ENCODE measurements at places on chromosomes 6 and 20. TPM values are rescaled to one million over a fixed set of nuclear protein-coding genes. Genes with fewer than 3 reads are reported as not detected.

Gene ADA
- 4.5 TPM for polyA plus RNA-seq

Gene ABHD16B
- polyA plus RNA-seq: not detected

Gene BTNL2
- polyA plus RNA-seq: 3.9 TPM

Gene ELOVL4
- 3.0 TPM for polyA plus RNA-seq

Gene CRIP3
- polyA plus RNA-seq: 3.8 TPM

Gene HLA-DOB
- 0.31 TPM for polyA plus RNA-seq

All from renal pelvis (tissue), 12 donors.